ENCODE measurements at places on chromosomes 12 and 14. TPM values are rescaled to one million over a fixed set of nuclear protein-coding genes. Genes with fewer than 3 reads are reported as not detected.
A peak's percentile ranks its signal among the peaks of the same experiment; 100 is the strongest.

- no peak for DNase-seq
These were observed 230.7 kb upstream of the RTL1 start for GRCh38 chr14:101134161-101134631.

DNA sequence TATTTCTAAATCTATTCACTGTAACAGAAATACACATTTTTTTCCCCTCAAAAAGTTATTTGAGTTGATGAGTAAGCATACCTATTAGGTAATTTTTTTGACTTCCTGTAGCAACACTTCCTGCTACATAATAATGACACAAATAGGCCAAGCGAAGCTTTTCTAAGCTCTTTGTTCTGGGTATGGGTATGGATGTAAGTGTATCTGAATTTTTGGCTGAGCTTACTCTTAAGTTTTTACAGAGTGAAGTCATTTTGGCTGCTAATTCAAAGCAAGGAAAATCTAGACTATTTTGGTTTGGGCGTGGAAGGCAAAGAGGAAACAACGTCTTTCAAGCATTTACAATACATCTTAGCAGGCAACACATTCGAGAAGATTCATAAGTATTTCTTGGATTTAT lies 1206.0 kb upstream of the FLRT2 start:
- peak; percentile 75 for DNase-seq

Gene RNU4-1
- under 0.01 TPM for total RNA-seq

Gene HRK
- not detected for total RNA-seq

DNA sequence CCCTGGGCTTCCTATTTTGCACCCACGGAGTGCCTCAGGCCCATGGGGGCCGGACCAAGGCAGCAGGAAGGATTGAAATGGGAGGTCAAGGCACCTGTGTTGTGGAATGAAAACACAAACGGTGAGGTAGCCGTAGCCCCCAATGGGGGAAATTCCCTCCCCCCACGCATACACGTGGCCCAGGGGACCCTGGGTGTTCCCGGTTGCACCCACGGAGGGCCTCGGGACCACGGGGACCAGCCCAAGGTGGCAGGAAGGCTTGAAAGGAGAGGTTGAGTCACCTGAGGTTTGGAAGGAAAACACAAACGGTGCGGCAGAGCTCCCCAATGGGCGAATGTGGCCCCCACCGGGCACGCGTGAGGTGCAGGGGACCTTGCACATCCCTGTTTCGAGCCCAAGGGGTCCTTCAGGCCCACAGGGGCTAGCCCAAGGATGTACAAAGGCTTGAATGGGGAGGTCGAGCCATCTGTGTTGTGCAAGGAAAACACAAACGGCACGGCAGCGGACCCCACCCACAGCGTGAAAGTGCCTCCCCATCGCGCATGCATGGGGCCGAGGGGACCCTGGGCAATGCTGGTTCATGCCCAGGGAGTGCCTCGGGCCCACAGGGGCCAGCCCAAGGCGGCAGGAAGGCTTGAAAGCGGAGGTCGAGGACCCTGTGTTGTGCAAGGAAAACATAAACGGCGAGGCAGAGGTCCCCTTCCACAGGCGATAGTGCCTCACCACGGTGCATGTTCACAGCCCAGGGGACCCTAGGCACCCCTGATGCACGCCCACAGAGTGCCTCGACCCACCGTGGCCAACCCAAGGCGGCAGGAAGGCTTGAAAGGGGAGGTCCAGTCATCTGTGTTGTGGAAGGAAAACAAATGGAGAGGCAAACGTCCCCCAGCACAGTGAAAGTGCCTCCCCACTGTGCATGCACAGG lies 376.7 kb downstream of the ALG10 start:
- DNase-seq: no peak

- no peak for DNase-seq
These were observed 1.6 kb downstream of the MAPK1IP1L start for GRCh38 chr14:55053018-55053417.

DNA sequence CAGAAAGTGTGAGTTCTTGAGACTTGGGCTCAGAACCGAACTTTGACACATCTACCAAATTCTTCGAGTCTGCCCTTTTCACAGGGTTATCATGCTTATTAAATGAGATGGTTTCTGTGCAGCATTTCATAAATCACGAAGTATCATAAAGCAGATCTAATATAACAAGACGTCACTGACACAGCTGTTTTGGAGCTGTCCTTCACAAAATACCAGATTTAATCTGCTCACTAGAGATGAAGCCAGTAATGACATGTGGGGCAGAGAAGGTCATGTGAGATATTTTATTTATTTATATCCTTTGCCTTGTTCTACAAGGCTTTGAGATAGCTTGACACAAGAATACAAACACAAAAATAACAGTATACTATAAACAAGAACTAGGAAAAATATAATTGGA lies 127.0 kb downstream of the RPAP3 start:
- no peak for DNase-seq

DNA sequence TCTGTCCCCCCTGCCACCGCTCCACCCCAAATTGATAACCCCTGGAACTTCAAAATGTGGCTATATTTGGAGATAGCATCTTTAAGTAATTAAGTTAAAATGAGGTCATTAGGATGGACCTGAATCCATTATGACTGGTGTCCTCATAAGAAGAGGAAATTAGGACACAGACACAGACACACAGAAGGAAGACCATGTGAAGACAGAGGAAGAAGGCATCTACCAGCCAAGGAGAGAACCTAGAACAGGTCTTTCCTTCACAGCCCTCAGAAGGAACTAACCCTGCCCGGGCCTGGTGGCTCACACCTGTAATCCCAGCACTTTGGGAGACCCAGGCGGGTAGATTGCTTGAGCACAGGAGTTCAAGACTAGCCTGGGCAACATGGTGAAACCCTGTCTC lies 3.6 kb upstream of the HRK start:
- no peak for DNase-seq

Gene STAT6
- 11.0 TPM for total RNA-seq

Gene KLHL42
- 16.9 TPM for total RNA-seq

DNA sequence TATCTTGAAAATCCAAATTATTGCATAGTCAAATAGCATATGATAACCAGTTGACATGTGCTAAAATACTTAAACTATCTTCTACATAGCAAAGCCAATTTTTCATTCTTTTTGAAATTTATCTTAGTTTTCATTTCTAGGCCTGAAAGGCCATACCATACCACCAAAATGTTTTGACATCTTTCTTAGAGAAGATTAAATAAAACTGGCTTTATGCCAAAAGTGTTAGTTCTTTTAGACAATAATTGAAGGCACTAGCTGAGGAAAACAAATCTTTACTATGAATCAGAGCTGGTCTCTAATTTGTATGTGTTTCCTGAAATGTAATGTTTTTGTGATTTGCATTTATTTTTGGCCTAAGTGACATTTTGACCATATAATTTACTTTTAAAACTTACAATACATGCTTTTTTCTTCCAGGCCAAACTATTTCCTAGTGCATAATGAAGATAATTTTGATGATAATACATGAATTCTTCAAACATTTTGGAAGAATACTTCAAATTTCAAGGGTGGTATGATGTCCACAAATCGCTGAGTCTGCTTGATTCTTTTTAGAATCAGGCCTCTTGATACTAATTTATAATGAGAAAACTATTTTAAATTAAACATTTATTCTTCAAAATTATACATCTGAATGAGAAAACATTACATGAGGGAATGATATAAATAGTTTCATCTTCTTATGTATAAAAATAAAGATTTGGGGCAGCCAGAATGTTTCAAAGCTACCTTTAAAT lies 6.5 kb upstream of the KCNMB4 start:
- DNase-seq: no peak
